Suppressor macrophage (primary cell): ENCODE measurements at places on chromosomes 16 and 17.

DNA sequence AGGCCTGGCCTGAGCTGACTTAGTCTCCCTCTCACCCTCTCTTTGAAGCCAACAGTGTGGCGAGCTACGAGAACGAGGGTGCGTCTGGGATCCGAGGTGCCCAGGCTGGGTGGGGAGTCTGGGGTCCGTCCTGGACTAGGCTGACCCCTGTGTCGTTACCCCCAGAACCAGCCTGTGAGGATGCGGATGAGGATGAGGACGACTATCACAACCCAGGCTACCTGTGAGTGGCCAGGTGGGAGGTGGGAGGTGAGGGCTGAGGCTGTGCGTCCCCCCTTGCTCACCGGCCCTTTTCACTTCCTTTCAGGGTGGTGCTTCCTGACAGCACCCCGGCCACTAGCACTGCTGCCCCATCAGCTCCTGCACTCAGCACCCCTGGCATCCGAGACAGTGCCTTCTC, 1.6 kb downstream of the LAT start:
- no peak for DNase-seq

GRCh38 chr16:57742543-57742942, 7.0 kb downstream of the KATNB1 start:
- no peak for DNase-seq

DNA sequence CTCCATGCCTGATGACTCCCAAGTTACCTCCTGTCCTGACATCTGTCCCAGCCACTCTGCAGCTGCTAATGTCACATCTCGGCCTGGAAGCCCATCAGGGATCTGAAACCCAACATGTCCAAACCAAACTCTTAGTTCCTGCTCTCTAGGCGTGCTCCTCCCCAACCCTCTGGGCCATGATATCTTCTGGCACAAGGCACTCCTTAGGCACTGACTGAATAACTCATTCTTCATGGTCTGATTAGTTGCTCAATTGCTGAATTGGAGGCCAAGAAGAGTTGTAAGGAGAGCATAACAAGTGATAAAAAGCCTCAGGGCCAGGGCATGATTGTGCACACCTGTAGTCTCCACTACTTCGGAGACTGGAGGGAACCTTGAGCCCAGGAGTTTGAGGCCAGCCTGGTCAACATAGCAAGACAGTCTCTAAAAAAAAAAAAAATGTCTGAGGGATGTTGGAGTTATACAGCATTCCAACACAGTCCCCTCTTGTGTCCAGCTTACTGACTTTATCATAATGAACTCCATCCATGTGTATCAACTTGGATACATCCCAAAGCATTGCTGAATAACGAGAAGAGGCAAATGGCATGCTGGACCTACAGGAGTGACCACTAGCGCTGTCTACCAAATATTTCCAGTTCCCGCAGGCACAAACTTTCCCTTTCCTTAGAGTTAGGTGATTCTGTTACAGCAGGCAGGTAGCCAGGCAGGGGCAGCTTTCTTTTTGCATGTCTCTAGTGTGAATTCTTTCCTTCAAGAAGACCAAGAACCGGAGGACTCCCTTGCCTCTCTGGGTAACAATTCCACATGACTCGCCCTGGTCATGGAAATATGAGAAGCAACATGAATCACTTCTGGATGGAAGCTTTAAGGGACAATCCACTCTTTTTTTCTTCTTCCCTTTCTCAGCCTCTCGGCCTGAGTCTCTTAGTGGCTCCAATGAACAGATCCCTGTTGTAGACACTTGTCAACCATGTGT, 18.1 kb upstream of the SHCBP1 start:
- no peak for DNase-seq

- no peak for DNase-seq
Measured at GRCh38 chr17:51818777-51819176, 339.7 kb downstream of the CA10 start.

- DNase-seq, result no peak
Measured at GRCh38 chr17:78559749-78560368, 17.3 kb downstream of the DNAH17 start.

DNA sequence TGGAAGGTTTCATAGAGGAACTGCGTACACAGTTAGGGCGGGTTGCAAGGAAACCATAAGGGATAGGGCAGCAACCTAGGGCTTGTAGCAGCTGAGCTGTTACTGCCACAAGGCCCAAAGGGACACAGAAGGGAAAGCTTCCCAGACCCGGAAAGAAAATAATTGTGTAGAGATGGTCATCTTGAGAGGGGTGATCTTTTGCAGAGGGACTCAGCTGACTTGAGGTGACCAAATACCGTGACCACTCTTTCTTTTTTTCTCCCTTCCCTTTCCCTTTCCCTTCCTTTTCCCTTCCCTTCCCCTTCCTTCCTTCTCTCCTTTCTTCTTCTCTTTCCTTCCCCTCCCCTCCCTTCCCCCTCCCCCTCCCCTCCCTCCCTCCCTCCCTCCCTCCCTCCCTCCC, 8.5 kb upstream of the CREBBP start:
- no peak for DNase-seq

GRCh38 chr17:50867363-50868139, 1.4 kb upstream of the TOB1 start:
- DNase-seq, result peak; percentile 97

GRCh38 chr16:68187505-68187904, 48.4 kb downstream of the ESRP2 start:
- DNase-seq, result no peak

- DNase-seq, result no peak
Measured at GRCh38 chr16:88338896-88339295, 43.9 kb upstream of the ZNF469 start.

DNA sequence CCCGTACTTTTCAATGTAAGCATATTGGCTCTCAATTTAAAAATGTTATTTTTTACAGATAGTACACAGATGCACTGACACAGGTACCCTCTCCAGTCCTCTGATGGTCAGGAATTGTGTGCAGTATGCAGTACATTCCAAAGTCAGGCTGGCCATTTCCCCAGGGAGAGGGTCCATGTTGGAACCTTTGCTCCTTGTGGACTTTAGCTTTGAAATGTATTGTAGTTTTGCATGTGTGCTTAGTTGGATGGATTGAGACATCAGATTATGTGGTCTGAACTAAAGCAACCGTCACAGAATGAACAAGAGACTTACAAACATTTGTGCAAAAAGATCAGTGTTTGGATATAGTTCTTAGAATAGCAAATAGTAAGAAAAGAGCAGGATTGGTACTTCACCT, 381.1 kb downstream of the WWOX start:
- no peak for DNase-seq

DNA sequence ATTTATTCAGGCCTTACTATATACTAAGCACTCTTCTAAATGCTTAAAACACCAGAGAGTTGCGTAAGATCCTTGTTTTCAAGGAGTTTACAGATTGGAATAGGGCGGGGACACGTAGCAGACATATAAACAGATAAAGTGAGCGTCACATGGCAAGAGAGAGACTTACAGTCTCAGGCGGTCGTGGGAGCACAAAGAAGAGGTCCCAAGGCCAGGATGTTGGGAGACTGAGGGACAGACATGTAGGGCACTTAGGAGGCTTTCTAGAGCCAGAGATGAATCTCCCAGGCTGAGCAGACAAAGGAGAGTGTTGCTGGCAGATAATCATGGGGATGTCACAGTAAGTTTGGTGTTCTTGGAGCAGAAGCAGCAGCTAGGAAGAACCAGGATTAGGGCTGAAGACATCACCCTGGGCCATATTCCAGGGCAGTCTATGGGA, 119.1 kb upstream of the ANKFN1 start:
- DNase-seq, result no peak

DNA sequence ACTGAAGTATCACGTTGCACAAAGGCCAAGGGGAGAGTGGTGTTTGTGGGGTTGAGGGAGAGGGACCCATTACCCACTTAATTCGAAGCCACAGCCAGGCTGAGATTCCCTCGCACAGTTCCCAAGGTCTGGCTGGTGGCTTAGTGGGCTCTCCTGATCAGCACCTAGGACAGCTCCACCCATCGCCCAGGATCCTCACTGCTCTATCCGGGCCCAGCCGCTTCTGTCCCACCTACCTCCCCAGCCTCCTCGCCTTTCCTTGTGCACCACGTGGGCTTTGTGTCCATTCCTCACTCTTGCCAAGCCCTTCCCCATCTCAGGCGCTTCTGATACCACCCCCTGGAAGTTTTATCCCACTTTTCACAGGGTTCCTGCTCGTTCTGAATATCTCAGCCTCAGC, 163.5 kb downstream of the CCT6B start:
- peak; percentile 55 for DNase-seq

- DNase-seq, result peak; percentile 61
Measured at GRCh38 chr17:81513372-81513752, 763 bp upstream of the ACTG1 start.

GRCh38 chr16:71943887-71944286, 48.6 kb downstream of the IST1 start:
- DNase-seq, result no peak
